Right lung (tissue), 10 donors: ENCODE measurements at places on chromosomes 7 and 10.
A peak's percentile ranks its signal among the peaks of the same experiment; 100 is the strongest.

GRCh38 chr7:139782932-139783331 is 5.1 kb upstream of the HIPK2 start:
- DNase-seq, result no peak

DNA sequence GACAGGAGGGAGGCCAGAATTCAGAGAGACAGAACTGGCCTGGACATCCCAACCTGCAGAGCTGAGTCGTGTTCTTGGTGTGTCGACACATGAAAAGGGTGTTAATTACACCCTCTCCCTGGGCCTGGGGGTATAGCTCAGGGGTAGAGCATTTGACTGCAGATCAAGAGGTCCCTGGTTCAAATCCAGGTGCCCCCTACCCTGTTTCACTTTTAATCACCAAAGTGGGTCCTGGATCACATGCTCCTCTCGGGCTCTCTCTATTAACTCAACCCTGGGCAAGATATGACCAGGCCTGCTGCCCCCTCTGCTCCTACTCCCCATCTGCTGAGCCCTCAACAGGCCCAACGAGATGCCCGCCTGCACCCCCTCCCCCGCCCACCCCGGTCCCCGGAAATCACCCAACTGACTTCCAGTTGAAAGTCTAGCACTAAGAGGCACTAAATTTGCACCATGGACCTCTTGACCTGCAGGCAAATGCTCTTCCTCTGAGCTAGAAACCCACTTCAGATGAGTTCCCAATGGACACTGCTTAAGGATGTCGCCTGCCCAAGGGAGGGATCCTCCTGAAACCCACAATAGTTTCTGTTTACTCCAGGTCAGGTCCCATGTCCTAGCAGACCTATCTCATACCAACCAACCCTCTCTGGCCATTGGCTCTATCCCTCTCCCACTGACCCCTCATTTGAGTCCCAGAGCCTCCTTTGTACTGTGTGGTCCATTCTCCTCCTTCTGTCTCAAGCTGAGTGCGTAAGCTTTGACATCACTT is 137.6 kb downstream of the ZNF467 start:
- no peak for DNase-seq

DNA sequence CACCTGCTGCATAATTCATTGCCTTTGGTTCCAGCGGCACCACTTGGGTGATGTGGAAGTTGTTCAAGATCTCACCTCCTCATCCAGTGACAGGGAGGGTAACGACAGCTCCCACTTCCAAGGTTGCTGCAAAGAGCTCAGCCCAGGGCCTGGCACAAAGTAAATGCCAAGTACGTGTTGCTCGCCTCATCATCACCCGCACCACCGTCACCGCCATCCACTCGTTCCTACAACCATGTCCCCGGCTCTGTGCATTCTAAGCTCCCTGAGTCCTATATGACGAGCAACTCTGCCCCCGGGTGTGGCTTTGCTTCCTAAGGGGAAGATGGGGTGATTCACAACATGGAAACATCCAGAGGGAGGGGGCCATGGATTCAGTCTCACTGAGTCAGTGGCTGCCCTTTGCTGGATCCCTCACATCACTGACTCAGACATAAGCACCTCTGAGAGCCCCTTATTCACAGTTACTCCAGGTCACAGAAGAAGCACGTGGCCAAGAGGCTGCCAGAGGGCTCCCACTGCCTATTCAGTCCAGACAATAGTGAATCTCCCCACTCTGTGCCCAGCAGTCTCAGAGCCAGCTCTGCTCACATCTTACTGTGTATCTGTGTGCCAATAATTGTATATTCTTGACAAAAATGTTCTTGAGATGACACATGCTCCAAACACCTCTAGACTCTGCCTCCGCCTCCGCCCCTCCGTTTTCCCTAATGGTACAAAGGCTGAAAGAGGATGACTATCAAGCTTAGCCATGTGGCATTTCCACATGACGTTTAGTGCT is 159.1 kb downstream of the GFRA1 start:
- DNase-seq, result no peak

- no peak for DNase-seq
Measured at GRCh38 chr7:113094517-113095249, 8.1 kb upstream of the GPR85 start.

DNA sequence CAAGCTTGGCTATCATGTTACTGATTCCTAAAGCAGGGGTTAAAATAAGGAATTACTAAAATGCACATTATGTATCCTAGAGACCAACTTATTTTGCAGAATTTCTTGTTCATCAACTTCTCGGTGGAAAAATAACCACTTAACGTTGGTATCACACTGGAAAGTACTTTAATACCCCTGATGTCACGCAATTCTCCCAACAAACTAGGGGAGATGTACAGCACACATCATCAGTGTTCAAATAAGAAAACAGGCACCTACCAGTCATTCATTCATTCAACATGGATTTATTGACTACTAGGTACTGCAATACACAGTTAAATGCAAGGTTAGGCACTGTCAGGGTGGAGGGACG is 648 bp downstream of the HUS1 start:
- DNase-seq, result no peak

- DNase-seq, result no peak
Measured at GRCh38 chr10:123421461-123421860, 244.7 kb upstream of the GPR26 start.

- DNase-seq, result no peak
Measured at GRCh38 chr7:11252011-11252607, 278.4 kb downstream of the PHF14 start.

- peak; percentile 10 for DNase-seq
Measured at GRCh38 chr7:47866120-47866519, 82.1 kb downstream of the PKD1L1 start.

DNA sequence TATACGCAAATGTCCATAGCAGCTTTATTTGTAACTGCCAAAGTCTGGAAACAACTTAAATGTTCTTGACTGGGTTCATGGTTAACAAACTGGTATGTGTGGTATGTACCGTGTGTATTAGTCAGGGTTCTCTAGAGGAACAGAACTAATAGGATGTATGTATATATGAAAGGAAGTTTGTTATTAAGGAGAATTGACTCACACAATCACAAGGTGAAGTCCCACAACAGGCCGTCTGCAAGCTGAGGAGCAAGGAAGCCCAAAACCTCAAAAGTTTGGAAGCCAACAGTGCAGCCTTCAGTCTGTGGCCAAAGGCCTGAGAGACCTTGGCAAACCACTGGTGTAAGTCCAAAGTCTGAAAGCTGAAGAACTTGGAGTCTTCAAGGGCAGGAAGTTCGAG is 66.8 kb downstream of the TMEM168 start:
- DNase-seq, result no peak

DNA sequence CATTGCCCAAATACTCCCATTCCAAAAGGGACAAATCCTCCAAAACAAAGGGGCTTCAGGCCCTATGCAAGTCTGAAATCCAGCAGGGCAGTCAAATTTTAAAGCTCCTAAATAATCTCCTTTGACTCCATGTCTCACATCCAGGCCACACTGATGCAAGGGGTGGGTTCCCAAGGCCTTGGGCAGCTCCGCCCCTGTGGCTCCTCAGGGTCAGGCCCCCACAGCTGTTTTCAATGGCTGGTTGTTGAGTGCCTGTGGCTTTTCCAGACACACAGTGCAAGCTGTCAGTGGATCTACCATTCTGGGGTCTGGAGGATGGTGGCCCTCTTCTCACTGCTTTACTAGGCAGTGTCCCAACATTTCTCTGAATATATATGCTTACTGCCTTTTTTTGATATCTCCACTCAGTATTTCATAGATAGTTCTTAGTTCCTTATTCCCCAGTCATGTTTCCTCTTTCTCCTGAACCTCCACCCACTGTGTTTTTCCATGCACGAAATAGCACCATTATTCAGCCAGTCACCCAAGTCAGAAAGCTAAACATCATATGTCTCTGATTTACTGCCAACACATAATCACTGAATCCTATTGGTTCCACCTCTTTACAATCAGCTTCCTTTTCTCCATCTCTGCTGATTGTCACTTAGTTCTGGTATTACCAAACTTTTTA is 172.6 kb upstream of the CACNA2D1 start:
- DNase-seq, result no peak

GRCh38 chr7:72278550-72278949 is 133.6 kb downstream of the CALN1 start:
- DNase-seq, result no peak

- no peak for DNase-seq
Measured at GRCh38 chr10:11825796-11826414, 2.7 kb downstream of the PROSER2 start.

- DNase-seq, result no peak
Measured at GRCh38 chr7:134293002-134293740, 23.6 kb downstream of the SLC35B4 start.

DNA sequence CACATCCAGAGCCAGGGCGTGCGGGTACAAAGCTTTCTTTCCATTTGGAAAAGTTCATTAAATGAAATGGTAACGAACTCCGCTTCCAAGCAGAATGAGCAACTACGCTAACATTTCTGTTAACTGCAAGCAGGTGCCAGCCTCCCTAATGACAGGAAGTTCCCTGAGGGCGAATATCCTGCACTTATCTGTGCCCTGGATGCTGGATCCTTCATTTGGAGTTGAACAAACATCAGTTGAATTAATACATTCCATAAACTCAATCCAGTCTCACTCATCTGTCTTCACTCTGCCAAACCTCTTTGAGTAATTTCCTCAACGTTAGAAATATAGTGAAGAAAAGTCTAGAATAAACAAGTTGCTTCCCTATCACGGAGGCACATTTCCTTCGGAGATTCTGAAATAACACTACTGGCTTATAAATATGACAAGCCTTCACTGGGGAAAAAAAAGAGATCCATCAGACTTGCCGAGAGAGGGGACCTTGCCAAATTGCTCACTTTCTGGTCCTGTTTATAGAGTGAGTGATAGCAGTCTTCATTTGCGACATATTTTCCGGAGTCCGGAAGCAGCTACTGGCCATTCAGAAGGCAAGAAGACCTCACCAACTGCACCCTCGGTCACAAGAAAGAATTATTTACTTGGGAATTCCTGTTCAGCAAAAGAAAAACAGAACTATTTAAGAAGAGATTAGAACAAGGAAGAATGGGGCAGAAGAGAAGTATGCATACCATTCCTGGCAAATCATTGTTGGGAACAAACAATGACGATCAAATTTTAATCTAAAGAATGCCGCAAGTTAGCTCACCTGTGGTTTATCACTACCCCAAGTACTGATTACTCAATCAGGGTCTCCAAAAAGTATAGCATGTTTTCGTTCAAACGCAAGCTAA is 196.4 kb downstream of the FAM107B start:
- no peak for DNase-seq

- peak; percentile 59 for DNase-seq
Measured at GRCh38 chr7:23277359-23277989, 21.7 kb upstream of the MALSU1 start.

GRCh38 chr7:128814499-128814898 is 15.7 kb upstream of the FLNC start:
- DNase-seq, result no peak

DNA sequence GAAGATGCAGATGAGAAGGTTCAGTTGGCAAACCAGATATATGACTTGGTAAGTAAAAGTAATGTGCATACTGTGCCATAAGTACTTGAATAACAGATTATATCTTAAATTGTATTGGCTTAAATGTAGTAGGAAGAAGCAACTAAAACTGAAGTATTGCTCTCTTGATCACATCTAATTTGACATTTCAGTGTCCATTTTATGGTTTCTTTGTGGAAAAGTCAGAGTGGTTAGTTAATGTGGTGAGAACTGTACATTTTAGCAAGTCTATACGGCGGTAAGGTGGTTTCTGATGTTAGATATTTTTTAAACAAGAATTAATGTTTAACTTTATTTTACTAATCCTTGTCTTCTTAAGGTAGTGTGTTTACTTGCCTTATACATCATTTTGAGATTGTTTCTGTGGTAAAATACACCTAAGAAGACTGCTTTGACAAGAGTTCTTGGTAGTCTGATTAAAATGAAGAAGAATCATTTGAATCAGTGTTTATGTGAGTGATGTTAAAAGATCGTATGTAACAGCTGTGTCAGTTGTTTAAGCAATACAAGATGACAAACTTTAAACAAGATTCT is 5.1 kb downstream of the ING3 start:
- DNase-seq, result no peak

- no peak for DNase-seq
Measured at GRCh38 chr7:156039971-156040677, 227.9 kb upstream of the SHH start.

DNA sequence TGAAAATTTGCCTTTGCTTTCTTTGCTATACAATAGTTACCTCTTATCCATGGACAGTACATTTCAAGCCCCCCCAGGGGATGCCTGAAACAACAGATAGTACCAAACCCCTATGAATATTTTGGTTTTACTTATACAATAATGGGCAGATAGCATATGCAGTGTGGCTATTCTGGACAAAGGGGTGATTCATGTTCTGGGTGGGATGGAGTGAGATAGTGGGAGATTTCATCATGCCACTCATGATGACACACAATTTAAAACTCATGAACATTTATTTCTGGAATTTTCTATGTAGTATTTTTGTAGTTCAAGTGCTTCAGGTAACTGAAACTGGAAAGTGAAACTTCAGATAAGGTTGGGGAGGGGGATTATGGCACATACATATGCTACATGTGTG is 12.0 kb downstream of the STARD3NL start:
- DNase-seq, result no peak

DNA sequence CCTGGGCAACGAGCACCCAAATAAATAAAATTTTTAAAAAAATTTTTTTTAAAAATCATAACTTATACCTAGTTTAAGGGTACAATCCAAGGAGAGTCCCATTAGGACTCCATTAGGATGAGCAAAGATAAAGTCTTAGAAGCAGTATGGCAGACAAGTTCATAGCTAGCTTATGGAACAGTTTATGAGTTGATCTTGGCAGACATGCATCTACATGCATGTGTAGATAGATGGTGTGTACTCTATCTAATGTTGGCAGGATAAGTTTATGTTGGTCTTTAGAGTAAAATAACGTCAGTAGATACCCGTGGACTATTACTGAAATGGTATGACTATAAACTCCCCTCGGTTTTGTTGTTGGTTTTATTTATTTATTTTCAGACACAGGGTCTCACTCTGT is 40.2 kb downstream of the NSUN6 start:
- DNase-seq, result no peak

DNA sequence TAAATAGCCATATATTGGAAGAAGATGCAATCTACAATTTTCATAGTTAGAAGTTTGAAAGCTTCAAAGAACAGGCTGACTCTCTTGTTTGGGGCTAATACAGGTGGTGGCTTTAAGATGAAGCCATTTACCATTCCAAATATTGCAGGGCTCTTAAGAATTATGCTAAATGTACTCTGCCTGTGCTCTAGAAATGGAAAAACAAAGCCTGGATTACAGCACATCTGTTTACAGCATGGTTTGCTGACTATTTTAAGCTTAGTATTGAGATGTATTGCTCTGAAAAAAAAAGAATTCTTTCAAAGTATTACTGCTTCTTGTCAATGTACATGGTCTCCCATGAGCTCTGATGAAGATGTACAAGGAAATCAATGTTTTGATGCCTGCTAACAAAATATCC is 34.2 kb downstream of the AGMO start:
- DNase-seq, result no peak
